Kidney (tissue), 22 donors: ENCODE measurements at places on chromosomes 7 and 10.

DNA sequence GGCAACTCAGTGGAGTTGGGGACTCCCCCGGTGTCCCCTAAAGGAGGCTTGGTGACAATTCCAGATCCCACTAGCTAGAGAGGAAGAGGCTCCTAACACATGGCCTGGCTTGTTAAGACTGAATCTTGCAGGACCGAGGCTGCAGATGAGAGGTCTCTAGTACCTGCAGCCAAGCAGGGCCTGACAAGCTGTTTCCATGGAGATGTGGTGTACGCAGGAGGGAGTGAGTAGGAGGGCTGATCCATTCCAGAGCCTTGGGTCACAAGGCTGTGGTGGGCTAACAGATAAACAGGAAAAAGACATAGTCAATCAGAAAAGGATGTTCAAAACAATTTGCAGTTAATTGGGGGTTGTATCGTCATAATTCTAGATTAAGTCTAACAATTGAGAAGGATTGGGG is 77.3 kb upstream of the MKLN1 start:
- peak; percentile 60 for DNase-seq

DNA sequence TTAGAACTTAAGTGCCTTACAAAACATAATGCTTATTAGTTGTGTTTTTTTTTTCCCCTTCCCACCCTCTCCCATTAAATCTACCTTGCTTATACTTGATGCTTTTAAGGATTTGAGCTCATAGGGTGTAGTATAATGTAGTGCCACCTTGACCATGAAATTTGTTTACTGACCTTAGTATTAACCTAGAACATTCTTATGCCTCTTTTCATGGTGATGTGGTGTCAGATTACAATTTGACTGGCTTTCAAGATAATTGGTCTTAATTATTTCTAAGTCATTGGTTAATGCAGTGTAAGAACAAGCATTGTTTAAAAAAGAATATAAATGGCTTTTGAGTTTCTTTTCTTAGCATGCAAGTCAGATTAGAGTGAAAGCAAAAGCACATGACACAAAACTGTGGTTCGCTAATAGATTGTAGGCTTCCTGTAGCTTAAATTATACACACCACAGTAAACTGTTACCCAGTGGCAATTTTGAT is 61.8 kb downstream of the ADD3 start:
- no peak for DNase-seq

DNA sequence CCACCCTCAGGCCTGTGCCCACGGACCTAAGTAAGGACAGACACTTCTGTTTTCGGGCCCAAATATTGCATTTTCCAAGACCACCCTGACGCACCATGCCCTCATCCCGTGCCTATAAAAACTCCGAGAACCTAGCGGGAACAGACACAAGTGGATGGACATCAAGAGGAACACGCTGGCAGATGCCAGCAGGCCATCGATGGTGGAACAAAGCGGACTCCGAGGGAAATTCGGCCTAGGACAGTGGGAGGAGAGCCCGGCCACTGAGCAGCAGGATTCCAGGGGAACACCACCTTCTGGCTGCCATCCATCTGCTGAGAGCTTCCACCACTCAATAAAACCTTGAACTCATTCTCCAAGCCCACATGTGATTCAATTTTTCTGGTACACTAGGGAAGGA is 243.6 kb upstream of the ZWINT start:
- no peak for DNase-seq

DNA sequence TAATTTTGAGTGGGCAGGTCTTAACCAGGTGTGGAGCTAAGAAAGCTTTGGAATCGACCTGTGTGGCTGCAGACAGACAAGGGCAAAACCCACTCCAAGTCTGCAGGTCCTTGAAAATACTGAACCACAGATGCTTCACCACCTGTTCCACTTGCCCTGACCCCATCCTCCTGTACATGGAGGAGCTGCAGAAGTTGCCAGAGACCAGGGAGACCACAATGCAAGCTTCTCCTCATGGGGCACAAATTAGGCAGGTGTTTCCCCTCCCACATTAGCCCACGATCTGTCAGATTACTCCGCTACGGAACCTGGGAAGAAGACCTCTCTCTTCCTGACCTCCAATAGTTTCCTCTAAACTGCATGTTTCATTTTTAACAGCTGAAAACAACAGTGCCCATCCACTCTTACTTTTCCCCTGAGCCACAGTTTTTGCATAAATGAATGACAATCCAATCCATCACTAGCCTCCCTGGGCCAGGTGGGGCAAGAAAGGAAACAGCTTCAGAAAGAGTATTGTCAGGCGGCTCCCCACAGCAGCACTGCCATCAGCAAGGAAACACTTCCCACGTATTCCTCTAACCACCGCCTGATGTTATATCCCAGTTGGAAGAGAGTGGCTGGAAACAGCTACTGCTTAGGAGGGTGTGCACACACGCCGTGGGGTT is 141.6 kb downstream of the PRKAG2 start:
- DNase-seq = no peak

GRCh38 chr10:120451968-120452367 is 5.1 kb upstream of the PLPP4 start:
- DNase-seq = no peak

DNA sequence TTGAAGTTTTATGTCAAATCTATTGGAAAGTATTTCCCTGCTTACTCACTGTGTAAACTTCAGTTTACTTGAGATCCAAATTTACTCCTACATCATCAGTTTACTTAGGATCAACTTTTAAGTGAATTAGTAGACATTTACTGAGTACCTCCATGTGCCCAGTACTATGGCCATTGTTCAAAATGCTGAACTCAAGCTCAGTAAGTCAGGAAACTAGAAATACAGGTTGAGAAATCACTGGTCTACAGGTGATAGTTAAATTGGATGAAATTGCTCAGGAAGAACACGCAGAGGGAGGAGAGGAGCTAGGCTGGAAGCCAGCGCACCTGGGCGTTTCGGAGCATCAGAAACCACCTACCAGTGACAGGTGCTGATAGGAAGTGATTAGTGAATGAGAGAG is 25.5 kb upstream of the EBLN1 start:
- DNase-seq = no peak
